ENCODE measurements at places on chromosomes 2 and 18.
A peak's percentile ranks its signal among the peaks of the same experiment; 100 is the strongest.

- no peak for DNase-seq
Observed at GRCh38 chr2:241638940-241639339, 1.4 kb downstream of the ATG4B start.

GRCh38 chr18:28777756-28778155, 600.8 kb upstream of the CDH2 start:
- no peak for DNase-seq

DNA sequence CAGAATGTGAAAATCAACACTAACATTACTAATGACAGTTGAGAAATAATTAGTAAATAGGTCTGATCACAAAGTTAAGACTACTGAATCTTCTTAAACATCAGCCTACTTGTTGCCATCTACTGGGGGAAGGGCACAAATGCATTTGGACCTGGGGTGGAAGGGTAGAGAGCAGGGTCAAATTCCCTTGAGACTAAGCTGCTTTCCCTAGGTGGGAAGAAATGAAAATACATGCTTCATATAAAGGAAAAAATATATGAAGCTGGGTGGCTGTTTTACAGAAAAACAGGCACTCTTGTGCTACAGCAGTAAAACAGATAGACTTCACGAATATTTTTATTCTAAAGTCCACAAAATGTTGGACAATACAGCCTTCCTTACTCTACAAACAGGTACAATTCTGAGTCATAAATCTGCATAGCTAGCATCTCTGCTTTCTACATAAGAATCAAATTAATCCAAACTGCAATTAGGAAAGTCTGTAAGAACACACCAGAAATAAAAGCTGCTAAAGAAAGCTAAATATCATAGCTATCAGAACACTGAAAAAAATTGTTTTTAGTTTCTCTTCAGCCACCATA, 10.9 kb downstream of the TRIP12 start:
- DNase-seq = no peak

GRCh38 chr2:23412556-23413155, 27.7 kb downstream of the KLHL29 start:
- DNase-seq = no peak

- no peak for DNase-seq
Observed at GRCh38 chr2:115412501-115412900, 970.1 kb downstream of the DPP10 start.

DNA sequence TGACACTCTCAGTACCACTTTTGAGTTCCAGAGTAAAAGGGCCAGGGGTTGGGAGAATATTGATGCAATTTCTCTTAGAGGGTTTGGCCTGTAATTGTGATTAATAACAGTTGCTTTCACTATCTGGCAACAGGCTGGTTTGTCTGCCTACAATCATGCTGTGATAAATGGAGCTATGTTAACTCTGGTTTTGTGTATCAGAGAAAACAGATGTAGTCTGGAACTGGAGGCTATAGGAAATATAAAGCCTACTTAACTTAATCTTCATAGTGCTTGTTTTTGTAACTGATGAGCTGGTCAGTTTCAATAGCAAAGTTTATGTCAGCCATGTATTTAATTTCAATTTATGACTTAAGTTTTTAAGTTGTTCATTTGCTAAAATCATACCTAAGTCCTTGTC, 138.0 kb downstream of the AGPS start:
- no peak for DNase-seq

GRCh38 chr2:19614066-19614465, 255.6 kb upstream of the OSR1 start:
- no peak for DNase-seq

GRCh38 chr2:202847693-202848524, 23.7 kb downstream of the ICA1L start:
- no peak for DNase-seq

DNA sequence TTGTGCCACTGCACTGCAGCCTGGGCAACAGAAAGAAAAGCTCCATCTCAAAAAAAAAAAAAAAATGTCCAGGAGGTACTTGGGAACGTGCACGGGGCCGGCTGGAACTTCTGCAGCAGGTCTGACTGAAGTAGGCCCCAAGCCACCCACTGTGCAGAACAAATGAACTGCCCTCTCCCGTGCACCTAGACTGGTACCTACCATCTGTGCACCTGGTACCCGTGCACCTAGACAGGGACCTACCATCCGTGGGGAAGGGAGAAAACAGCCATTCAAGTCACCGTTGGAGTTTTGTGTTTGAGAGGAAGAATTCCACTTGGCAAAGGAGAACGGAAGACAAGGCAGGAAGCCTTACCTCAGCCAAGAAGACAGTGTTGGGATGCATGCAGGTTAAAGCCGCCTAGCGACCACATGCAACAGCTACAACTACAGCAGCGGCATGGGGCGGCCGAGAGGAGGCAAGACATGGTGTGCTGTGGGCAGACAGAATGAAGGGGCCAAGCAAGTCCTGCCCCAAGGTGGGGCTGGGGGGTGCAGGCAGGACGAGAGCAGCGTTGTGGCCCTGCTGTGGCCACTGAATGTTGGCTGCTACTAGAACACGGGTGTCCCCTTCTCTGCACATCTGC, 16.1 kb downstream of the ST3GAL5 start:
- no peak for DNase-seq

DNA sequence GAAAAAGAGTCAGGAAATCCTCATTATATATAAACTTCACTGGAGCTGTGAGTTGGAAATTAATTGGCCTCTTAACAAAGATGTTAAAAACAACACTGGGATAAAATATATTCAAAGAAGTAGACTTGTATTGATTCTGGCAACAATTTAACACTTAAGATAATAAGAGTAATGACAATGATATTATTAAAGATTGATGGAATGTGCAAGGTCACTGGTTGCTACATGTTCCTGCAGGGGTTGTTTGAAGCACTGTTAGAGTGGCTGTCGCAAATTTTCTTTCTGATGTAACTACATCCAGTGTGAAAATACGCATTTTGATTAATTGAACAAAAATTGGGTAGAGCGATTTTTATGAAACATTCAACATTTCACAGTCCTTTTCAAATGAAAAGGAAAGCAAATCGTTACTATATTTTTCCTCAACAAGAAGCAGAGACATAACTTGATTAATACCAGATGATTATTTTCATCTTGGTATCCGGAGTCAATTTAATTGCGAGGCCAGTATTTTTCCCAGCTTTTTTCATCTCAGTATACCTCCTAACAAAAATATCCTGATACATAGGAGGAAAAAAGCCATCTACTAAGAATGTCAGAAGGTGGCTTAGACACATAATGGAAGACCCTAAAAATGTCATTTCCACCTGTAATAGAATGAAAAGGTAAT, 6.1 kb downstream of the PTGR3 start:
- no peak for DNase-seq

- DNase-seq = no peak
Observed at GRCh38 chr2:73339201-73339600, 45.9 kb upstream of the EGR4 start.

GRCh38 chr2:24891201-24891600, 28.8 kb downstream of the ADCY3 start:
- no peak for DNase-seq

DNA sequence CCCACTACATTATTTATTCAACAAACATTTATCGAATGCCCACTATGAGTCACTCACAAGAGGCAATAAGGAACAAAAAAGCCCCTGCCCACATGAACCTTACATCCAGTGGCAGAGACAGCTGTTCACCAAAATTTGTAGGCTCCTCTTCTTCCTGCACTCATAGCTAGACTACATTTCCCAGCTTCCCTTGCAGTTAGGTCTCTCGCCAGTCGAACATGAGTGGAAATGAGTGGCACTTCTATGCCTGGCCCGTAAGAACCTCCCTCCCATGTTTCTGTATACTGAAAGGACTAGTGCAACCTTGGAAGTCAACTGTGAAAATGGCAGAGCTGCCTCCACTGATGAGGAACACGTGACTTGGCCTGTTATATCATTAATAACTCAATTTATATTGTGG, 19.4 kb upstream of the NCOA1 start:
- no peak for DNase-seq

DNA sequence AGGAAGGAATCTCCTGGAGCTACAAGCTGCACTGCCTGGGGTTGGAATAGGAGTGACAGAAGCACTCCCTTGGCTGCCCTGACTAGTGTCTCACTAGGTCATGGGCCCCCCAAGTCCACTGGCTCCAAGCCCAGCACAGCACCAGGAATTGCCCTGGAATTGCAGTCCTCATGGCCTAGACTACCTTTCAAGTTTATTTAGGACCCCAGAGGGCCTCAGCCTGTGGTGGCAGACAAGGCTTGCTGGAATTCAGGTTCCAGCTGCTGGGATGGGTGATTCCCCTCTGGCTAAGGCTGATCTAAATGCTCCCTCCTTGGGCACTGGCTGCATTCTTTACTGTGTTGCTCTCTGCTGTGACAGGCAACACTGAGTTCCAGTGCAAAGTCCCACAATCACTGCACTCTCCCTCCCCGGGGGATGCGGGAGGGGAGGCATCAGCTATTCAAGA, 14.0 kb downstream of the STRADB start:
- no peak for DNase-seq

GRCh38 chr18:2981212-2981728, 31.7 kb downstream of the LPIN2 start:
- no peak for DNase-seq

DNA sequence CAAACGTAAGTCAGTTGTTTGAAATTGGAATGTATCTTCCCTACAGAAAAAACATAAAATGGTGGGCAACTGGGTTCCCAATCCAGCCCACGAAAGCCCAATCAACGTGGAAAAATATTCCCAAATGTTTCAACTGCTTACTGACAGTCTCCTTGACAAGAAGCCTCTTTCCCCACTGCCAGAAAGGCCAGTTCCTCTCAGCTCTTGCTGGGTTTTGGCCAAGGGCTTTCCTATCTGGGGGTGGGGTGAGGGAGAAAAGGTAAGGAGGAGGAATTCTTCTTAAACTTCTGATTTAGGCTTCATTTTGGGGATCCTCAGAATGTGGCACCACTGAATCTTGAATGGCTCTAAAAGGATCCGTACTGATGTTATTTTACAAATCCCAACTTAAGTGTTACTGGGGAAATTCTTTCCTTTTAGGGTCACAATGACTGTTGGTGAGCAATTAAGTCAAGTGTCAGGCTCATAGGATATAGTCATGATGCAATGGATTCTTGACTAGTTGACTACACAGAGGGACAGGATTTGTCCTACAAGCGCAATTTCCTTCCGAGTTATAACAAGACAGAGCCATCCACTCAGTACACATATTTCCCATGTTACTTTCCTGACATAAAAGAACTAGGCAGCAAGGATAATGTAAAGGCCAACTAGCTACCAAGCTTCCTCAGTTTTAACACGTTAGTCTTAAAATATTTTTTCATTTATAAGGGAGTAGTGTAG, 73.6 kb downstream of the SPRED2 start:
- no peak for DNase-seq

- peak; percentile 77 for DNase-seq
Observed at GRCh38 chr2:175282300-175282699, 100.8 kb upstream of the ATP5MC3 start.

GRCh38 chr2:68737711-68738110, 3.1 kb downstream of the ARHGAP25 start:
- DNase-seq = no peak

DNA sequence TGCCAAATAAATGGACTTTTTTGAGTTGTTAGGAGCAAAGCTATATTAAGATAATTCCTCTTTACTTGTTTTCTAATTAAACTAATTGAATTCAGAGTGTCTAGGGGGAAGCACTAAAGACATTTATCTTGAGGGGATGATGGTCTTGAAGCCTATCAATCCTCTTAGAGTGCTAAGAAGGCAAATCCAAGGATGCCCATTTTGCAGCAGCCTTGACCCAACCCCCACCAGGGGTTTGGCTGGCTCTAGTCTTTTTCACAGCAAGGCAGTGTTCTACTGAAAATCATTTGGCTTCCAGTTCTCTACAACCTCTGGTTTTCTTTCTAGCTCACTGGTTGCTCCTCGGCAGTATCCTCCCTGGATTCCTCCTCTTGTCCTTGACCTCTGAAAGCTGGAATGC, 6.5 kb upstream of the RAX start:
- DNase-seq = no peak

GRCh38 chr2:43075811-43076585, 150.4 kb downstream of the ZFP36L2 start:
- DNase-seq = no peak

DNA sequence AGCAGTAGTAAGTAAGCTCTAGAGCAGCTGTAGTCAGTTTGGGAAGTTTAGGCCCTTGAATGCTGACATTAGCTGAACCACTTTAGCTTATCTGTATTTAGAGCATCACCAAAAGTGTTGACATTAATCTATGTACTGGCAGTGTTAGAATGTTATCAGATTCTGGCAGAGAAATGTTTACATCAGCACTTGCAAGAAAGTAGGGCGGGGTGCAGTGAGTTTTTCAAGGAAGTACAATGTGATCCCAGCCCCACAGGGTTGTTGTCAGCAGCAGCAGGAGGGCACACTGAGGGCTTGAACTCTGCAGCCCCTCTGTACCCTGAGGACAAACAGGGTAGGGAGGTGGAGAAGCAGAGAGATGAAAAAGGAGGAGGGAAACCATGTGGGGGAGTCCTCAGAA, 35.5 kb upstream of the RMP24 start:
- DNase-seq = no peak

DNA sequence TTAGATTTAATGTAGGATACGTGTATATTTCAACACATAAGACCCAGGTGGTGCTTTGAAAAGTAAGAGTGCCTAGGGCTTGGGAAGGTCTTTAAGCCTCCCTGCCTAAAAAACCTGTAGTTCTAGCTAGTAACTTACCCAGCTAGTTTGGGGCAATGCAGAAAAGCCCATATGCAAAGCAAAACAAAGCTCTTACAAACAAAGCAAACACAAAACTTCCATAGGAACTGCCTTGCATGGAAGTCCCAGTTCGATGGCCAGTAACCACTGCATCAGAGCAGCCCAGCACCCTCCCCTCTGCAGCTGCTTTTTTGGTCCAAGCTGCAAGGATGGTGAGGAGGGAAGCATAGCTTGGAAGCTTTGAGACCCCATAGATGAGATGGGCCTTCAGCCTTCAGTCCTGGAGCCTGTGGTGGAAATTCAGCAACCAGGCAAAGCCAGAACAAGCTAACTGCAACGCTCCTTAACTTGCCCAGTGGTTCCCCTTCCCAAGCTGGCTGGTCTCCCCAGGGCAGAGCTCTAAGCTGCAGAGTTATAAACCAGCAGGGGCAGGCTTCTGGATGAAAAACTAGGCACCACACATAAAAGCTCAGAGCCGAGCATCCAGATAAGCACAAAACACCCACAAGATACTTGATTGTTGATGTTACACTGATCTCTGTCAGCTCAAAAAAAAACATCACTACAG, 16.2 kb downstream of the C2orf76 start:
- DNase-seq = no peak

GRCh38 chr2:17800693-17801458, 15.4 kb upstream of the MSGN1 start:
- peak; percentile 26 for DNase-seq

DNA sequence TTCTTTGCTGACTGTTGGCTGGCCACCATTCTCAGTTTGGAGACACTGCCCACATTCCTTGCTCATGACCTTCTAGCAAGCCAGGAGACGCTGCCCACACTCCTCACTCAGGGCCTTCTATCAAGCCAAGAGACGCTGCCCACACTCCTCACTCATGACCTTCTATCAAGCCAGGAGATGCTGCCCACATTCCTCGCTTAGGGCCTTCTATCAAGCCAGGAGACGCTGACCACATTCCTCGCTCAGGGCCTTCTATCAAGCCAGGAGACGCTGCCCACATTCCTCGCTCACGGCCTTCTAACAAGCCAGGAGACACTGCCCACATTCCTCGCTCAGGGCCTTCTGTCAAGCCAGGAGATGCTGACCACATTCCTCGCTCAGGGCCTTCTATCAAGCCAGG, 131.3 kb upstream of the CBLN2 start:
- no peak for DNase-seq

Measured in NCI-H1417 (cell line).